ENCODE measurements at places on chromosomes 6 and 20. TPM values are rescaled to one million over a fixed set of nuclear protein-coding genes. Genes with fewer than 3 reads are reported as not detected.

DNA sequence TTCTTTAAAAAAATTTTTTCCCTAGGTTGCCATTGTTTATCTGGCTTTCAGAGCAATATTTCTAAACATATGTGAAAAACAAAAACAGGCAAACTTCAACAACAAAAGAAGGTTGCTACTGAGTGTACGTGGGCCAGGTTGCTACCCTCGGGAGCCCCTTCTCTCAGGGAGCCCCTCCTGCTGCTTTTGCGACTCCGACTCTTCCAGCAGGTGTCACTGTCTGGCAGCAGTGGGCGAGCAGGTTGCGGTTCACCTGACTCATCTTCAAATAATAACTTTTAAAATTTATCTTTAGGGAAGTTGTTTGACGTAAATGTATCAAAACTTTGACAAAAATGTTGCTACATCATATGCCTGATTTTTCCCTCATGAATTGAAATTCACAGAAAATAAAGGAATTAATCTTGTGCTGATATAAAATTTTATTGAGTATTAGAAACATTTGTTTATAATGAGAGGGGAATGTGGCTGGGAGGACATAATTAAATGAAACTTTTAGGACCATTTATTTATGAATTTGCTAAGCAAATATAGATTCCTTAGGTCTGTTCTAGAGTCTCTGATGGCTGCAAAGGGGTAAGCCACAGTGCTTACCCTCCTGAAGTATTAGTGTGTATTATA, 138.8 kb downstream of the HIVEP1 start:
- ATAC-seq, result peak; percentile 40

DNA sequence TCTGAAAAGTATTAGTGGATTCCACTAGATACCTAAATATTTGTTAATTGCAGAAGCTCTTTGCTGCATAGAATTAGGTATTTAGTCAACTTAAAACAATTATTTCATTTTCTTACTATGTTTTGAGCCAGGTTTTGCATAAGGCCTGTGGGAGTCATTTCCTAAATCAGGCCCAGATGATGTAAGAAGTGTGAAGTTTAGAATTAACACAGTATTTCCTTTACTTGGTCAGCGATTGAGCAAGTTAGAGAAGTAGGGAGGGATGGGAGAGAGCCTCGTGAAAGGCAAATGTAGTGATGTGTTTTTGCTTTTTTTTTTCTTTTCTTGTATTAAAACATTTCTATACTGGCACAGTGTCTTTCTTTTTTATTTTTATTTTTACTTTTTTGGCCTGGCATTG, 711.1 kb downstream of the HDGFL1 start:
- ATAC-seq, result no peak

DNA sequence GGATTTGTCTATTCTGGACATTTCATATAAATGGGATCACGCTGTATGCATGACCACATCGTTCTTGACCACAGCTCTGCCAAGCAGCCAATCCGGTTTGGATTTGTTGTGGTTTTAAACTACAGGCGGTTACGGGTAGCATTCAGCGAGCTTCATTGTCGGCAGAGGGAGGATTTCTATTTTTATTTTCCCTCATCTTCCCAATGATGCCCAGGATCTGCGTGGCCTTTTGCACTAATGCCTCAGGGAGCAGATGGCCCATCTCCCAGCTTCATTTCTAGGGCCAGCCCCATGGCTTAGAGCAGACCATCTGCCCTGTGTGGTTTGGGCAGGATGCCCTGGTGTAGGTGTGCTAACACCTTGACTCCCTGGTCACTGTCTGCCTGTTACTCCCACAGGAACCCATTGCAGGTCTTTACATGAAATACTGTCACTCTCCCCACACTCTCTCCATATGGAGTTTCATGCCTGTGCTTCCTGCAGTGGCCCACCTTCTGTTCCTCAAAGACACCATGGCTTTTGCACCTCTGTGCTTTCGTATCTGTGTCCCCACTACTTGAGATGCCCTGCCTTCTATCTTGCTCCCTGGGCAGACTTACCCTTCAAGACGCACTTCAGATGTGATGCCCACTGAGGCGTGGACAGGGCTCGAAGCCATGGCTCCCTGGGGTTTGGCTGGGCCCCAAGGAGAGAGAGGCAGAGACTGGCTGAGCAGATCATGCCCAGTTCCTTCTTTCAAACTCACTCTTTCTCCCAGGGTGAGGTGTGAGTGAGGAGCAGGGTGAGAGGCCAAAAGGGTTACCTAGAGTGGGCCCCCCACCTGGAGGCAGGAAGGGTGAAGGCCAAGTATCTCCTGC, 26.0 kb downstream of the SDCBP2 start:
- ATAC-seq, result peak; percentile 3

GRCh38 chr20:32019563-32020463, 9.6 kb downstream of the CCM2L start:
- no peak for ATAC-seq

- peak; percentile 65 for ATAC-seq
These were observed 46.3 kb upstream of the NCOA3 start for GRCh38 chr20:47455133-47456040.

DNA sequence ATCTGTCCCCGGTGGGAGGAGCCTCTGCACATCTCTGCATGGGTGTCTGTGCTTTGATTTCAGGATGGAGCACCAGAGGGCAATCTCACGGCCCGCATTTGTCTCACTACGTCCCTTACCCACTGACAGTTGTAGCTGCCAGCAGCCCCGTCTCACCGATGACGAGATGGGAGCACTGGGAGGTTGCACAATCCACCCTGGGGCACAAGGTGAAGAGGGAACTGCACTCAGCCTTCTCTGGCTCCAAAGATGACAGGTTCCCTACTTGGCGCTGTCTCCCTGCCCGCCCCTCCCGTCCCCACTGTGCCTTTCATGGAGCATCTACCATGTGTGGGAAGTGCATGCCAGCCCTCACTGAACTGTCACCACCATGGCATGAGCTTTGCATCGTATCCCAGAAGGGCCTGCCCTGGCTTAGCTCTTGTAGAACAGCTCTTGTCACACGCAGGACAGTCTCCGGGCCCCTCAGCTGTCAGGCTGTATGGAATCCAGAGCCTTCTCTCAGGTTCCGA, 99.9 kb upstream of the PMEPA1 start:
- no peak for ATAC-seq

DNA sequence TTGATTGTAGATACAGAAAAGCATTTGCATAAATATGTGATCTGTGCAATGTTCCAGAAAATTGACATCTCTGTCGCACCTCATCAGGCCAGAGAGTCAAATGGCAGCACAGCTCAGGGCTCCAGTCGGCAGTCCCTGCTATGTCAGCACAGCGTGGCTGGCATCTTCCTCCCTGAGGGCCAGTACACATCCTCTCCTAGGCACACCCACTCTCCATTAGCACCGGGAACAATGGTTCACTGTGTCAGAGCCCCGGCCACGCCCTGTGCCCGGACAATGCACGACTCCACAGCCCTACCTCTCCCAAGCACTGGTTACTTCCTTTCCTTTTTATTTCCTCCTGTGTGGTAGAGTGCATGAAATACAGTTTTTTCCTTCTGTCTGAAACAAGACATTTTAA, 114.9 kb downstream of the FOXC1 start:
- ATAC-seq, result peak; percentile 100

- no peak for ATAC-seq
These were observed 340 bp upstream of the VARS2 start for GRCh38 chr6:30913721-30914075.

- ATAC-seq, result no peak
These were observed 157.0 kb downstream of the MTHFD1L start for GRCh38 chr6:151022492-151022891.

The GCNT2 gene
- total RNA-seq, result 8.1 TPM

All from esophagus mucosa (tissue), 1 donor.